A673 (cell line): ENCODE measurements at places on chromosomes 1 and 21.

DNA sequence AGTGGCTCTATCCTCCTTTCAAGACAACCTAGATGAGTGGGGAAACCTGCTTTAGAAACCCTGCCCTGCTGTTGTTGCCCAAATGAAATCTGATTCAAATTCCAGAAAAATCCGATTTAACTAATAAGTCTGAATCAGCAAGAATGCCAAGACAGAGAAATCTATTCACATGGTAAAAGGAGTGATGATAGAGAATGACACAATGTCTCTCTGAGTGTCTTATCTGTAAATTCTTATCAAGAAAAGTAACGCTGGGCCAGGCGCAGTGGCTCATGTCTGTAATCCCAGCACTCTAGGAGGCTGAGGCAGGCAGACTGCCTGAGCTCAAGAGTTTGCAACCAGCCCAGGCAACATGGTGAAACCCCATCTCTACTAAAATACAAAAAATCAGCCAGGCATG lies 13.7 kb upstream of the GUCA2A start:
- DNase-seq: no peak

DNA sequence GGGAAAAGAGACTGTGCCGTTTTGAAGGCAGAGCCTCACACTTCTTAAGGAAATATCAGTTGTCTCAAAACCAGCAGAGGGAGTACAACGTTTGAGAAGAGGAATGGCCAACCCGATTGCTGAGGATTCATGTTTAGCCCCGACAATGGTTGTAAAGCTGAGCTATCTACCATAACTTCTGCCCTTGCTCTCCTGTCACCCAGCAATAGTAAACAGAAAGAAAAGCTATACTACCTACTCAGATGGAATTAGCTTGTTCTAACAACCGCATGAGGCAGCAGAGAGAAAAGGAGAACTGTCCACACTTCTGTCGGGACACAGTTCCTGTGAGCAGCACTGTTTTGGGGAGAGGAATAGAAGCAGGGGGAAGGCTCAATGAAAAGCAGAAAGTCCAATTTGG lies 91.2 kb downstream of the SLC45A1 start:
- DNase-seq: peak; percentile 81

DNA sequence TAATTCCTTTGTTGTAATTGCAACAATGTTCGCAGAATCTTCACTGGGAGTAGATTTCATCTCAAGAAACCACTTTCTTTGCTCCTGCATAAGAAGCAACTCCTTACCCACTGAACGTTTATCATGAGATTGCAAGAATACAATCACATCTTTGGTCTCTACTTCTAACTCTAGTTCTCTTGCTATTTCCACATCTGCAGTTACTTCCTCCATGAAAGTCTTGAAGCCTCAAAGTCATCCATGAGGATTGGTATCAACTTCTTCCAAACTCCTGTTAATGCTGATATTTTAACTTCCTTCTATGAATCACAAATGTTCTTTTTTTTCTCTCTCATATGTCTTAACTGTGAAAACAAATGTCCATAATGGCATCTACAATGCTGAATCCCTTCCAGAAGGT lies 118.6 kb upstream of the RAB4A start:
- DNase-seq: no peak

GRCh38 chr21:15343066-15343465 lies 278.3 kb upstream of the NRIP1 start:
- DNase-seq: no peak

DNA sequence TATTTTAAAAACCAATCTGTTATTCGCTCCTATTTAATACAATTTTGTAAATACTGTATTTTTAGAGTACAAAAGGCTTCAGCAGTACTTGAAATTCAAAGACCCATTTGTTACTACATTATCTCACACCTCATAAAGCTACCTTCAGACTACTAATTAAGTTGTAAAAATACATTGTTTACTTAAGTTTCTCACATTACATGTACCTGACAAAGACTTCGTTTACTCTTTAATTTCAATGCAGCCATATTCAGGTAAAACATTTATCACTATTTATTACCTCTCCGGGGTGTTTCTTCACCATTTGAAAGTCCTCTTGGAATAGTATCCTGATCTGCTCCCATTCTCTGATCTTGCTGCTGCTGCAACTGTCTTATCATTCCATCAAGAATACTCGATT lies 55.2 kb downstream of the BRWD1 start:
- no peak for DNase-seq

DNA sequence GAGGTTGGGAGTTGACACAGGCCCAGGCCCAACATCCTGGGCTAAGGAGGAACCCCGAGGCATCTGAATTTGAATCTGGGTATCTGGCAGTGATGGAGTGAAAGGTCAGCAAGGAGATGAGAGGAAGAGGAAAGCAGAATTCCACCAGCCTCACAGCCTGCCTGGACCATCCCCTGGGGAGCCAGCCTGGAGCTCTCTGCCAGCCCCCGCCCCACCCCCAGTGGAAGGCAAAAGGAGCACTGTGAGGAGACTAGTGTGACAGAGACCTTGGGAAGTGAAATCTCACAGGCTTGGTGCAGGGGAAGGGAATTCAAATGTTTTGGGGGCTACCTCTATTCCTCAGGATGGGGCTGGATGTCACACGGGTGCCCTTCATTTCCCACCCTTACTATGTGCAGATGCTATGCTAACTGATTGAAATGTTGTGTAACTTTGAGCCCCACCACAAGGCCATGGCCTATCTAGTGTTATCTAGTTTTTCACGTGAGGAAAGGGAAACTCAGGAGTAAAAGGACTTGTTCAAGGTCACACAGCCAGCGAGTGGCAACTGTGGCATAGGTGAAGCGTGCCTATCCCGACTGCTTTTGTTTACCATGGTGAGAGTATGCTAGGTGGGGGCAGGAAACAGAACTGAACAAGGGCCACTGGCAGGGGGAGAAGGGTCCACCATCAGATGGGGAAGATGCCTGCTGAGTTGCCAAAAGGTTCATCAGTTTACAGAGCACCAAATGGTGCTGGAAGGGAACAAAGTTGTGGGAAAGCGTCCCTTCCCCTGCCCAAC lies 29.8 kb downstream of the AHDC1 start:
- DNase-seq: no peak

- DNase-seq: no peak
These were observed 33.1 kb downstream of the THRAP3 start for GRCh38 chr1:36257375-36257767.

- DNase-seq: no peak
These were observed 22.9 kb downstream of the SPEN start for GRCh38 chr1:15870421-15870820.
